ENCODE measurements at places on chromosomes 4 and X.

- no peak for DNase-seq
Measured at GRCh38 chr4:129334136-129334535, 238.2 kb downstream of the C4orf33 start.

GRCh38 chr4:160299608-160300007 lies 1196.7 kb downstream of the RAPGEF2 start:
- DNase-seq: peak; percentile 19

- no peak for DNase-seq
Measured at GRCh38 chrX:110086916-110087484, 84.1 kb downstream of the TMEM164 start.

- DNase-seq: no peak
Measured at GRCh38 chr4:3530051-3530450, 2.2 kb downstream of the LRPAP1 start.

Measured in NCI-H1092 (cell line).